ENCODE measurements at places on chromosomes 3 and 15. TPM values are rescaled to one million over a fixed set of nuclear protein-coding genes. Genes with fewer than 3 reads are reported as not detected.
A peak's percentile ranks its signal among the peaks of the same experiment; 100 is the strongest.

TM4SF18 gene
- polyA plus RNA-seq = not detected

DCLK3 gene
- not detected for polyA plus RNA-seq

MAGI1 gene
- polyA plus RNA-seq = 44.2 TPM

SCG5 gene
- not detected for polyA plus RNA-seq

DNA sequence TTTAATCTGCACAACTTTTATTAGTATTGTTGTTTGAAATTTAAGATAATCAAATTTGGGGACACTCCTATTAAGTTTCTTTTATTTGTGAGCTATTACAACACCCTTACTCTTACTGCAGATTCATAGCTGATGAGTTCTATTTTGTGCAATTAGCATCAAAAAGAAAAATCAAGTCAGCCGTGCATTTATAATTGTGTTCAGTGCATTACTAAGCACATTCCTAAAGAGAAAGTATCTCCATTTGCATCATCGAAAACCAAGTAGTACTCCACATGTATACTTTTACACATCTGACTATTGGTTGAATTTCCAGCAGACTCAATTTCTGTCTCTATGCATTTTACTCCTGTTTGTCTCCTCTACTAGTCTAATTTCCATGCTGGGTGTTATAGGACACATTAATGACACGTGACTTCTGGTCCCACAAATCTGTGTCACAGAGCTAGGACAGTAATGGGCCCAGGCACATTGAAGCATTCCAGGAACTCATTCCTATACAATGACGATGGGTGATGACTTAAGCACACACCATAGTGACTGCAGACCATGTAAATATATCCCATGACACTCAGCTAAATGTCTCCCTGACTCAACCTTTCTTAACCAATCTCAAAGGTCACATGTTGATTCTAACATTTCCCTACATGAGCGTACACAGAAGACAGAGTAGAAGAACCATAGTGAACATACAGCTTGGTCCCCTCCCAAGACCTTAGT lies 477.5 kb downstream of the LPP start:
- no peak for DNase-seq

DNA sequence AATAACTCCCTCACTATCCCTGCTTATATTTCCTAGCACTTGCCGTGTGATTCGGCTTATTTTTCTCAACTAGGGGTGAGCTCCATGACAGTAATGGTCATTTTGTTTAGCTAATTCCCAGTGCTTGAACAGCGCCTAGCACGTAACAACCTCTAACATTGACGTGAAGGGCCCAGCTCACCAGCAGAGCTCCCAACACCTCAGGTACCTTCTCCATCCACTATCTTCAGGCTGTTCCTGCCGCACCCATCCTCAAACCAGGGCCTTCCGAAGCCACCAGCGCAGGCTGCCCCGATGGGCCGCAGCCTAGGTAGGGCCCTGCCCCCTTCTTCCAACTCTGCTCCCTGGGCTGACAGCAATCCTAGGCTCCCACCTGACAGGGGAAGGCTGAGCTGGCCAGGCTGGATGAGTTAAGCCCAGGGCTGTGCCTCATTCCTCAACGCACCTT lies 751 bp upstream of the RPS17 start:
- peak; percentile 37 for DNase-seq

GRCh38 chr15:53974813-53975212 lies 3.4 kb upstream of the UNC13C start:
- DNase-seq = no peak

- peak; percentile 61 for DNase-seq
These were observed at the start of gene CRYBG3 for GRCh38 chr3:97821774-97822358. TSS of gene CRYBG3 (plus strand) at chr3:97822011. CDS start at chr3:97822207, 196 bp downstream.

GRCh38 chr15:101489237-101489598 lies 289 bp downstream of the PCSK6 start:
- DNase-seq = peak; percentile 66

DNA sequence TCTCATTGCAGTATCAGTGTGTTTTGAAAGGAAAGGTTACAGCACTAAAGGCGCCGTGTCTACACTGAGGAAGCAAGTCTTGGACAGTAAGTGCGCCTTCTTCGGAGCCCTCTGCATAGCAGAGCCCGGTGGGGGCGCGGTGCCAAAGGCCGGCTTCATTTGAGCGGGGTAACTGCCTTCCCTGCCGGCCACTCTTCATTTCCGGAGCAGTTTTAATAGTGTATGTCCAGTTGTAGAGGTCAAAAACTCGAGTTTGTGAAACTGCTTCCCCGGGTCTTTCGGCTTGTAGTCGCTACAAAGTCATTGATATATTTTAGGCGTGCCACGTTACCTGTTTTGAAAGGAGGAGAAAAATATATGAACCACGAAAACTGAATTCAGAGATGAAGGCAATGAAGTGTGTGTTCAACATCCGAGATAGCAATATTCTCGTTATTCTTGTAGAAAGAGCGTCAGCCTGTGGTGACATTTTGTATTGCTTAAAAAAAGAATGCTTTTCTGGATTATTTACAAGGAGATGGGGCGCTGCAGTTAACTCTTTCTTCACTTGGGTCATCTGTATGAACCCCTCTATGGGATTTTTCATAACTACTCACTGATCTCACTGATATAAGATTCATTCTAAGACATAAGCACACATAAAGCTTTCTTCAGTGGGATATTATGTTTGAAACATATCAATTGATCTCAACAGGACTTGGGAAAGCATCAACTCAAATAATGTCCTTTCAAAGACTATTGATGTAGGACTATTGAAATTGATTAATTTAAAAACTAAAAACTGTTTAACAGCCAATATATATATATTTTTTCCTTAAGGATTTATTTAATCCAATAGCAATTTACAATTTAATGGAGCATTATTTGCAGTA lies 3.0 kb downstream of the ALCAM start:
- DNase-seq = no peak
